ENCODE measurements at places on chromosomes 2 and 18.

DNA sequence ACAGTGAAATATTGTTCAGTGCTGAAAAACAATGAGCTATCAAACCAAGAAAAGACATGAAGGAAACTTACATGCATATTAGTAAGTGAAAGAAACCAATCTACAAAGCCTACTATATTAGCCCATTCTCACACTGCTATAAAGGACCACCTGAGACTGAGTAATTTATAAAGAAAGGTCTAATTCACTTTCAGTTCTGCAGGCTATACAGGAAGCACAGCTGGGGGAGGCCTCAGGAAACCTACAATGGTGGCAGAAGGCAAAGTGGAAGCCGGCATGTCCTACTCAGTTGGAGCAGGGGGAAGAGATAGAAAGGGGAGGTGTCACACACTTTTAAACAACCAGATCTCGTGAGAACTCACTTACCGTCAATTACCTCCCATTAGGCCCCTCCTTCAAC is 232.1 kb downstream of the TMX3 start:
- DNase-seq: no peak

DNA sequence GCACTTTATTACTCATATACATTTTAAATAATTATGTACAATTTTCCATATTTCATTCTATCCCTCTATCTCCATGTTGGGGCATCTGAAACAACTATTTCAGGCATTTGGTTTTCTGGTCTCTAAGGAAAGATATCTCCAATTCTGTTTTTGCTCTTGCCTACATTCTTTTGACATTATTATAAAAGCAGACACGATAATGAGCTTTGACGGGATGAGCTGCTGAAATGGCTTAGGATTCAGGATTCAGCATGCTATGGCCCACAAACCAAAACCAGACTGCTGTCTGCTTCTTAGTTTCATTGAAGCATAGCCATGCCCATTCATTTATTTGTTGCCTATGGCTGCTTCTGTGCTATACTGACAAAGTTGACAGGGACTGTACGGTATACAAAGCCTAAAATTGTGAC is 42.7 kb upstream of the GLS start:
- DNase-seq: no peak

- no peak for DNase-seq
Measured at GRCh38 chr2:15909736-15910135, 30.6 kb upstream of the MYCN start.

DNA sequence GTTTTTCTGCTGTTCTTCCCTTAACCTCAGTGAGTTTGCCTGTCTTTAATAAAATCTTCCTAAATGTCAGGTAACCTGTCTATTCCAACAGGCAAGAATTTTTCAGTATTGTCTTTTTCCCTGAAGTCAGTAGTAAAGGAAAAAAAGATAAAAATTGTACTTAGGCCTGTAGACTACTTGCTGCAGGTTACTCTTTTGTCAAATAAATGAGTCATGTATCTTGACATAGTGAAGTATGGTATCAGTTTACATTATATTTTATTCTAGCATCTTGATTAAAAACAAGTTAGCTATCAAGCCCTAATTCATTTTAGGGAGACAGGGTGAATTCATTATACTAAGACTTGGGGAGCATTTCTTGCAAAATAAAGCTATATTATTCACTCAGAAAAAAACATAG is 59.8 kb downstream of the ITGA4 start:
- DNase-seq: no peak

- no peak for DNase-seq
Measured at GRCh38 chr2:17800693-17801458, 15.4 kb upstream of the MSGN1 start.

DNA sequence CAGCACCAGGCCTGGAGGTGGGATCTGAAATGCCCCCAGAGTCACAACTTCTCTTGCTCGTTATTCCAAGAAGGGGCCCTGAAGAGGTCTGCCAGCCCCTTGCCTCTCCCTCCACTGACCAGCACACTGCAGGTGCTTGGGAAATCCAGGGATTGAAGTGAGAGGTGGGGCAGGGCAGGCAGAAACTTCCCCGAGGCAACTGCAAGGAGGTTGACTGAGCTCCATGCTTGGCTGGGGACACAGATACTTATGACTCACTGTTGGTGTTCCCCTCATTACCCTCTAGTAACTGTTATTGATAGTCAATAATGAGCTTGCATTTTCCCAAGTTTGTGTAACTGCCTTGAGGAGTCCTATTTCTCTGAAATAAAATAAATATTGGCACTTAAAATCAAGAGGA is 47.5 kb downstream of the MARCO start:
- DNase-seq: no peak

DNA sequence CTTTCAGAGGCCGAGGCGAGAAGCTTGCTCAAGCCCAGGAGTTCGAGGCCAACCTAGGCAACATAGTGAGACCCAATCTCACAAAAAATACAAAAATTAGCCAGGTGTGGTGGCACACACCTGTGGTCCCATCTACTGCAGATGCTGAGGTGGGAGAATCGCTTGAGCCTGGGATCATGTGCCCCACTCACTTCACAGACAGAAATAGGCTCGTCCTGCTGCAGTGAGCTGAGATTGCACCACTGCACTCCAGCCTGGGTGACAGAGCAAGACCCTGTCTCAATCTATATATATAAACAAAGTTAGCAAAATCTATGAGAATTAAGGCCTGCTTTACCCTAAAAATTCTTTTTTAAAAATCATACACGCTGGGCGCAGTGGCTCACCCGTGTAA is 50.8 kb downstream of the TEX44 start:
- no peak for DNase-seq

DNA sequence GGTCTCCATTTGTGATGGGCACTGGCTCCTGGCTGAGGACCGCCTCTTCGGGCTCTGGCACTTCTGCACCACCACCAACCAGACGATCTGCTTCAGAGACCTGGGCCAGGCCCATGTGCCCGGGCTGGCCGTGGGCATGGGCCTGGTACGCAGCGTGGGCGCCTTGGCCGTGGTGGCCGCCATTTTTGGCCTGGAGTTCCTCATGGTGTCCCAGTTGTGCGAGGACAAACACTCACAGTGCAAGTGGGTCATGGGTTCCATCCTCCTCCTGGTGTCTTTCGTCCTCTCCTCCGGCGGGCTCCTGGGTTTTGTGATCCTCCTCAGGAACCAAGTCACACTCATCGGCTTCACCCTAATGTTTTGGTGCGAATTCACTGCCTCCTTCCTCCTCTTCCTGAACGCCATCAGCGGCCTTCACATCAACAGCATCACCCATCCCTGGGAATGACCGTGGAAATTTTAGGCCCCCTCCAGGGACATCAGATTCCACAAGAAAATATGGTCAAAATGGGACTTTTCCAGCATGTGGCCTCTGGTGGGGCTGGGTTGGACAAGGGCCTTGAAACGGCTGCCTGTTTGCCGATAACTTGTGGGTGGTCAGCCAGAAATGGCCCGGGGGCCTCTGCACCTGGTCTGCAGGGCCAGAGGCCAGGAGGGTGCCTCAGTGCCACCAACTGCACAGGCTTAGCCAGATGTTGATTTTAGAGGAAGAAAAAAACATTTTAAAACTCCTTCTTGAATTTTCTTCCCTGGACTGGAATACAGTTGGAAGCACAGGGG is 5.5 kb downstream of the TMEM37 start:
- DNase-seq: no peak

DNA sequence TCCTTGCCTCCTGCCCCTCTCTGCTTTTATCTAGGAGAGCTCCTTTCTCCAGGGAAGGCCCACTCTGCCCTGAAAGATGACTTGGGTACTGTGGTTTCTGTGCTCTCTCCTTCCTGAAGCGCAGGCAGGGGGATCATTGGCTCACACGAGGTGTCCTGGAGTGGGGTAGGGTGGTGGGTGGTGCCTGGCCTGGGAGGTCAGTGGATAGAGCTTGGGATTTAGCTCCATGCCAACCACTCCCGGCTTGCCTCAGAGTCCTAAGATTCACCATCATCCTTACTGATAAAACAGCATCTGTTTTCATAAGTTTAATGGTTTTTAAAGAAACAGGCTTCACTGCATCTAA is 63.1 kb downstream of the CIB4 start:
- DNase-seq: no peak

GRCh38 chr2:181882246-181883020 is 9.1 kb upstream of the ITPRID2 start:
- no peak for DNase-seq

DNA sequence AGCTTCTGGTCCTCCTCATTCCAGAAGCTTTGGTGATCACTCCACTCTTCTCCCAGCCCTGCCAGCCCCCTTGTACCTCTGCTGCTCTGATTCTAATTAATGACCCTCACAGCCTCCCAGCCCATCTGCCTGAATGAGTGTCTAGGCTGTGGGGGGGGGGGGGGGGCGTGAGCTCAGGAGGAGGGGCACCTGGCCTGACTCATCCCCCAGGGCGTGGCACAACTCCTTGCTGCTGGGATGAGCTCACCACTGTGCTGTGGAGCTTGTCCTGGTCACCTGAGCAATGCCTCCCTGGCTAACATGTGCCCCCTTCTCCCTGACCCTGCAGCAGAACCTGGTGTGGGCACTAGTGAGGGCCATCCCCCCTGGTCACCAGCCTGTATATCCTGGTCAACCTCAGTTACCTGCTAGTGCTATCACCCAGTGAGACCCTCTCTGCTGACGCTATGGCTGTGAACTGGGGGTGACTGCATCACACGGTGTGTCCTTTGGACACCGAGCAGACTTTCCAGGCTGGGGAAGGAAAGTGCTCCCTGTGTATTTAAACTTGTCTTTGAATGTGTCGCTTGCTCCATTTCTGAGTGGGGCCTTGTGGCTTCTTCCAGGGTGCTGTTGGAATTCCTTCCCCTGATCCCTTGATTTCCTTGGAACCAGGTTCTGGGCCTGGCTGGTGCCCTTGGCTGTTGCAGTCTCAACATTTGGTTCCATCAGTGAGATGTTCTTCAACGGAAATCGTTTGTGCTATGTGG is 41.5 kb upstream of the PUM2 start:
- no peak for DNase-seq

GRCh38 chr2:205435970-205436369 is 246.3 kb upstream of the NRP2 start:
- no peak for DNase-seq

- DNase-seq: no peak
Measured at GRCh38 chr2:157808421-157808820, 67.7 kb downstream of the ACVR1 start.

GRCh38 chr2:221485503-221485870 is 86.6 kb downstream of the EPHA4 start:
- DNase-seq: no peak

DNA sequence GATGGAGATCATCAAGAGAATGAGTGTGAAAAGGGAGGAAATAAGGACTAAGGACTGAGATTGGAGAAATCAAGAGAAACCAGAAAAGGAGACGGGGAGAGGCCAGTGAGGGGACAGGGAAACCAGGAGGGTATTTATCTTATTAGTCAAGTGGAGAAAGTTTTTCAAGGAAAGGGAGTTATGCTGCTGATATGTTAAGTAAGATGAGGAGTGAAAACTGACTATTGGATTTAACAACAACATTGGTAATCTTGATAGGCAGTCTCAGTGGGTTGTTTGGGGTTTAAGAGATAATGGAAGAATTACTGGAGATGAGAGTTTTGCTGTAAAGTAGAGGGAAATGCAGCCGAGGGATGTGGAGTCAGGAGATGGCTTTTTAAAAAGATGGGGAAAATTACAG is 30.6 kb downstream of the PIKFYVE start:
- no peak for DNase-seq

DNA sequence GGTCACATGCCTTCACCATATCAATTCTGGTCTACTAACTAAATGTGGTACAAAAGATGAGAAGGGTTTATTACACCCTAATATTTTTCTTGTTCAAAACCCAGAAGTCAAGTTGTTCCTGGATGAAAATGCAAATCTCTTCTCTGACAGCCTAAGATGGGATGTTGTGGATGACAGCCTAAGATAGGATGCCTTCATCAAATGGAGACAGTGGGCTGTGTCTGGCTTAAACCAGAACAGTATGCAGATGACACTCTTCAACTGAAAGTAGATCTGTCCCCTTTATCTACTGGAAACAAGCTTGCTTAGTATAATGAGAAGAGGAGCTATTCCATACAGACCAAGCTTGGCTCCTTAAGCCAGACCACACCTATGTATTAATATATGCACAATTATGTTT is 17.7 kb downstream of the NXPH2 start:
- no peak for DNase-seq

DNA sequence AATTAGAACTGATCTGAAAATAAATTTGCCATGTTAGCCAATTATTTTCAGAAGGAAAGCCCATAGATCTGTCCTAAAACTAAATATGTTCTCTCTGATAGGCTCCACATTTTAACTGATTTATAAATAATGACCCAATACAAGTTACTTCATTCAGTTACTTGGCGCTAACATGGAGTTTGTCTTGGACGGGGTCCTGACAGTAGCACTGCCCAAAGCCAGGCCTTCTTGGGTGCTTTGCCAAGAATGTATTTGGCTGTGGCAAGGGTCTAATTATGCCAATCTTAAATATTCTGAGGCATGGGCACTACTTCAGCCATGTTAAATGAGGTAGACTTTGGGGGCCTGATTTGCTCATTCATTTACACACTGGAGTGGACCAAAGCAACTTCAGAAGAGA is 135.0 kb upstream of the PKDCC start:
- DNase-seq: no peak

DNA sequence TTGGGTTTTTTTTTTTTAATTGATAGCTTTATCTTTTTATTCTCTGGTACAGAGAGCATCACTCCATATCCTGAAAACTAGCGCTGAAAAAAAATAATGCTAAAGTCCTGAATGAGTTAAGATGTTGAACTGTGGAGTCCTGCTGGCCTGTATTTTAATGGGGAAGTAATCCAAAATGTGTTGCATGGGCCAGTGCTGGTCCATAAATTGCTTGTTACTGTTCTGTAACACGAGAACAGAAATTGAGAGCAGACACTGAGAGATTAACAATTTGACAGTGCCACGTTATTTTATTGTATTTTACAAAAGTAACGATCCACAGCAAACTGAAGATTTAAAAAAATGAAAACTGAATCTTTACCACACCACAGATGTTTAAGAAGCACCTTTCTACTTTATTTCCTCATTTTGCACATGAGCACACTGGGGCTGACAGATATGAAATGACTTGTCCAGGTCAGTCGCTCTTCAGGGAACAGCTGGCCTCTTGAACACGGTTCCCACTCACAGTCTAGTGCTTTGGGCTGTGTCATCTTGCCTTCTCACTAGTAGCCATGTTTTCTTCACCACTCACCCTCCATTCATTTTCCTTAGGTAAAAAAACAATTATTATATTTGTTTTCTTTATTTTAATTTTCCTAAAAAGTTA is 35.3 kb downstream of the ZCCHC2 start:
- no peak for DNase-seq

DNA sequence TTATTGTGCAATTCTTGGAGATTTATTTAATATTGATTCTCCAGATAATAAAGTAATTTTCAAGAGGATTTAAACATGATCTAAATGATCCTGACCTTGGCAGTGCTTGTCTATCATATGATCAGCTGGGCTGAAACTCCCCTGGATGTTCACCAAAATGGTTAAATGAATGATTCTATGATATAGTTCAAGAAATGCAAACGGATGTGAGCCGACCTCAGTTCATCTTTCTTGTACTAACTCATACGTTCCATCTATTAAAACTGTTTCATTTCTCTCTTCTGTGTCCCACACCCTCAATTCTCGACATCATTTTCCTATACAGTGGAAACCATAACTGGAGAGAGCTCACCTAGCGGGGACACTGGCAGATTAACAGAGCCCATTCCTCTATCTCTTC is 281.7 kb upstream of the CCDC68 start:
- no peak for DNase-seq

Data from iPS DF 19.7 (cell line).